ENCODE measurements at places on chromosomes 6 and 20.

GRCh38 chr20:62999580-62999979 is 7.2 kb downstream of the BHLHE23 start:
- no peak for DNase-seq

DNA sequence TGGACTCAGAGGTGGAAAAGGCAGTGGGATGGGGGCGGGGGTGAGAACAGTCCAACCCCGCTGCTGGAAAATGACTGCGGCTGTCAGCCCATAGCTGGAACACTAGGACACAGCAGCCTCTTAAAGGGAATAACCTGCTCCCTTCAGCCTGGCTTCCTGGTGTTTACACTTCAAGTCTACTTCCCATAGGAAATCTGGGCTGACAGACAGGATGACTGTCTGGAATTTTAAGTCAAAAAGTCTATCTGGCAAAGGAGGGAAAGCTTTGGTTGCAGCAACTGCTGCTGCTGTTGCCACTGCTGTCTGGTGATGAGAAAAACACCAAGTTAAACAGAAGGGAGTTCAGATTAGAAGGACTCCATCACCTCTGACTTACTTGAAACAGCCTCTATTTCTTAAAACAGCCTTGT is 44.9 kb downstream of the TNFRSF21 start:
- DNase-seq, result no peak

DNA sequence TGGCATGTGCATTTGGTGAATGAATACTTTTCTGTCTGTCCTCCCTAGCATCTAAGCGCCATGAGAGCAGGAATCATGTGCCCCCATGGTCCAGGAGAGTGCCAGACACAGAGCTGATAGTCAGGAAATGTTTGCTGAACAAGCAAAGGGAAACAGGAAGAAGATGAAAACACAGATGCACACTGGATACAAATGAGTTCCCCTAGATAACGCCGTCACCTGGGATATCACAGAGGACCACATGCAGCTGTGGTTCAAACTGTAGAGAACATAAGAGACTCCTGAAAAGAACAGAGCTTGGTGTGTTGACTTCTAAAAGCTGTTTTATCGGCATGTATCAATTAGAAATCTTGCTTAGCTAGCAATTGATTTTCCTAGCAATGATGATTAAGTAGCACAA is 293.7 kb downstream of the BTBD3 start:
- DNase-seq, result no peak

DNA sequence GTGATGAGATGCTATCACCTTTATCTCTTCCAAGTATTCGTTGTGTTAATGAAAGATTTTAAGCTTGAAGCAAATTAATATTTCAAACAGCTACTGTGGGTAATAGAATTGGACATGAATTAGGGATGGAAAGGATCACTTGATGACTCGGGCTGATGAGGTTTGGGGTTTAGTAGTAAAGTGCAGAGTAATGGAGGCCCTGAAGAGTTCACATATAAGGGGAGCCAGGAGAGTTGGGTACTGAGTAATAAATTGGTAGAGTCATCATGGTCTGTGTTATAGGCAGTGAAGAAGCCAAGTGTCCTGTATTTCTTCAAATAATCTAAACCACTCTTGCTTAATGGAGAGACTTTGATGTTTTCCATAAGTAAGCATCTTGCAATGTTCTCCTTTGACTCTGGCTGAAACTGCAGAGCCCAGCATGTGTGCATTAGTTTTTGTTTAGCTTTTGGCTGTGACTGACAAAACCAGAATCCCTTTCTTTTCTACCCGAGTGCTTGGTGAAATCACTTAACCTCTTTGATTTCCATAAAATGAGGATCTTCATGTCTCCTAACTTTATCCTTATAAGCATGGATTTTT is 57.6 kb downstream of the L3MBTL3 start:
- DNase-seq, result no peak

DNA sequence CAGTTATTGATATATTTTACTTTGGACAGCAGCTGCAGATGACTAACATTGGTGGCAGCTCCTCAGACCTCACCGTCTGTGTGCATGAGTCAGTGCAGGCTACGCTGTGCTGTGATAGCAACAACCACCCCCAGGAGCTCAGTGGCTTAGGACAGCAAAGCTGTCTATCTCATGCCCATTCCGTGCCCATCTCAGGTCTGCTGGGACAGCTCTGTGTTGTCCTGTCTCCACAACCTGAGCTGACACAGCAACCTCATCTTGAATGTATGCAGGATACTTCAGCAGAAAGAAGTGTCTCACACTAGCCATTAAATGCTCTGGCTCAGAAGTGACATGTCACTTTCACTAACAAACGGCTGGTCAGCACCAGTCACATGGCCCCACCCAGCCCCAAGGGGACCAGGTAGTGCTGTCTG is 47.7 kb downstream of the BANF2 start:
- DNase-seq, result peak; percentile 8

DNA sequence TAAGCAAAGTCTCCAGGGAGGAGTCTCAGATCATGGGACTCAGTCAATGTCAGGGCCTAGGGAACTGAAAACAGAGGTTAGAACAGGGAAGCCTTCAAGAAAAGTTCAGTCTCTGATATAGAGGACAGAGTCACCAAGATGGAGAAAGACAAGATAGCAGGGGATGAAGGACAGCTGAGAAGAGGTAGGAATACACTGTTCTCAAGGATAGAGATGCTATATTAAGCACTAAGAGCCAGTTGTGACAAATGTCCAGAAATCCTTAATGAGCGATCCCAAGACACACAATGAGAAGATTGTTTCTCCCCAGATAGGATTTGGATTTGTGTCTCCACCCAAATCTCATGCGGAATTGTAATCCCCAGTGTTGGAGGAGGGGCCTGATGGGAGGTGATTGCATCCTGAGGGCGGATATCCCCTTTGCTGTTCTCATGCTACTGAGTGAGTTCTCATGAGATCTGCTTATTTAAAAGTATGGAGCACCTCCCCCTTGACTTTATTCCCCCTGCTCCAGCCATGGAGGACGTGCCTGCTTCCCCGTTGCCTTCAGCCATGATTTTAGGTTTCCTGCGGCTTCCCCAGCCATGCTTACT is 168.2 kb downstream of the AKAP7 start:
- no peak for DNase-seq

GRCh38 chr20:10398834-10399369 is 35.1 kb downstream of the MKKS start:
- DNase-seq, result no peak

GRCh38 chr6:156438350-156438923 is 338.7 kb upstream of the ARID1B start:
- no peak for DNase-seq

DNA sequence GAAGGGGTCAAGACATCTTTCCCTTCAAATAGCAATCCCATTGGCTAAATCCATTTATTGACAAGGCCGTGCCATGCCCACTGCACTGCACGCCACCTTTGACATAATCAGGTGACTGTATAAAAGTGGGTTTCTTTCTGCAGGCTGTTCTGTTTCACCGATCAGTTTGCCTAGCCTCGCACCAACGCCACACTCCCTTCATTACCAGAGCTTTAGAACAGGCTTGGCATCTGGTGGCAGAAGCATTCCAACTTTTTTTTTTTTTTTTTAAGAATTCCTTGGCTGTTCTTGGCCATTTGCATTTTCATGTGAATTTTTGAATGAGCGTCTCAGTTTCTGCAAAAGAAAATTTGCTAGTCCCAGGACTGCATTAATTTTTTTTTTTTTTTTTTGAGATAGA is 78.1 kb downstream of the PPP1R3G start:
- DNase-seq, result no peak

GRCh38 chr20:63653041-63653973 is at the start of gene STMN3:
TSS of gene STMN3 (minus strand) at chr20:63653424. CDS start at chr20:63653345, 79 bp downstream.
- DNase-seq, result peak; percentile 87

- no peak for DNase-seq
These were observed 7.9 kb downstream of the PHACTR2 start for GRCh38 chr6:143685653-143686052.

DNA sequence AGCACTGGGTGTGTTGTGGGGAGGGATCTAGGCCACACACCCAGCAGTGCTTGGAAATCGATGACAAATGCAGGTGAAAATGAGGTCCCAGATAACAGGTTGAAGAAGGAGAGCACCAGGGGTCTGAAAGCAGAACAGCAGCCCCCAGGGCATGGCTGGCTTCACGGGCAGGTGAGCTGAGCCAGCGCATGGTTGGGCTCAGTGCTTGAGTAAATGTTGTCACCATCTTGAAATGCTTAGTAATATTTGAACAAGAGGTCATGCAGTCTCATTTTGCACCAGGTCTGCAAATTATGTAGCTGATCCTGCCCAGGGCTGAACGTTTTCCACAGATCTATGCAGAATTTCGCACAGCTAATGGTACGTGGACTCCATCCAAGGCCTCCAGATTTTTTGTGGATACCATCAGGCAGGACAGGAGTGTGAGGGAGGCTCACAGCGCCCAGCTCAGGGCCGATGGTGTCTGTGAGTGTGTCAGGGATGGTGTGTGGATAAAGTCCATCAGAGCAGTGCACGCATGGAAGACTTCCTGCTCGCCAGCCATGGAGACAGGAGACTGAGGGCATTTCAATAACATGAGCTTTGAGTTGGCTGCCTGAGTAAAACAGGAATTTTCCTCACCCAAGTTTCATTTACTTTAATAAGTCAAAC is 53.1 kb upstream of the SNX9 start:
- DNase-seq, result peak; percentile 35

DNA sequence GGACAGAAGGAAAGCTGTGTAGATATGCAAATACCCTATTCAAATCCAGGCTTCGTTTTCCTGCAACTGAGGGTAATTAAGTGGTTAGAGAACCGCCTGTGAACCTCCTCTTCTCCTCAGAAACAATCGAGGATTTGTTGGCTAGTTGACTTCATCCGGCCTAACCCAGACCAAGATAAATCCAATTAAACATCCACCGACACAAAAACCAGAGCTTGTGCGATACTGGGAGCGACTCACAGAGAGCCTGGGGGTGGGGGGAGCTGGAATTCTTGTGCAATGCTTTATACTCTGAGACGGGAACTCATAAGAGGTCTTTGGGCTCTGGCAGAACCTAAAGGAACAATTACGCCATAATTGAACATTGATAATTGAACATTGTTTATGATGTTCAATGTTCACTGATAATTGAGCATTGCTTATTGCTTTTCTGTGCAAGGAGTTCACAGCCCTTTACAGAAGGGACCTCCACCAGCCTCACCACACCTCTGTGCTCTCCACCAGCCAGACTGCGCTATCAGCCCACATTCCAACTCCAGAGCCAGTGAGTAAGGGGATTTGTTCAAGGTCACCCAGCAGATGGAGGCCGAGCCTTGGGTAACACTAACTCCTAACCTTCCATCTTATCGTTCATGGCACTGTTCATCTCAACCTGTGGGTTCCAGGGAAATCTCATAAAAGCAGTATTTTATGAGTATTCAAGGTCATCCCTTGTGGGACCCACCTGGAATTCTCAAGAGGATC is 429.6 kb upstream of the JARID2 start:
- DNase-seq, result no peak

DNA sequence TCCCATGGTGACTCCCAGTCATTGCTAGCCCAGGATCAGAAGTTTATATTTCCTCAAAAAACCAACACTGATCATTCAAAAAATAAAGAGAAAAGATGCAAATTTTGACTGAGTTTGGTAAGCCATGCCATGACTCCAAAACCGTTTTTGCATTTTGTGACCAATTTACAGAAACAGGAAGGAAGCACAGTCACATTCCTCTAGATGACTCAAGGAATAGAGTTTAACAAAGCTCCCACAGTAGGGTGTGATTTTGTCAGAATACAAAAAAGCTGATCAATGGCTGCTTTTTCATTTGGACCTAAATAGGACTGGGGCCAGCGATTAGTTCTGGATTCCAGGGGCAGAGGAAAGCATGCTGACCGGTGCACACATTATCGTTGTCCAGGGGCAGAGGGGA is 179.4 kb upstream of the AFDN start:
- no peak for DNase-seq

DNA sequence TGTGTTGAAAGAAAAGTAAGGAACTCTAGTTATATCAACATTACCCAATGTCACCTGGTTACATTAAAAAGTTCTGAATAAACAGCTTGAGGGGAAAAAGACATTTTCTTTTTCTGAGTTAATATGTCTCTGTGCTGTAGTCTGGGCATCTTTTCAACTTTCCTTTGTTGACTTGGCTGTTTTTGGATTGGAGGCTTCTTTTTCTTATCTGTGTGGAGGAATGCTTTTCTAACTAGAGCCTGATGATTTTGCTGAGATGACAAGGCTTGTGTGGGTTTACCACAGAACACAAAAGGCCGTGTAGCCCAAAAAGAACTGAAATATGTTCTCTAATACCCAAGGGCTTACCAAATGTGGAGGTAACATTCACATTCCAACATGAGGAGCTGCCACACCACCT is 161.8 kb downstream of the KCNQ5 start:
- no peak for DNase-seq

DNA sequence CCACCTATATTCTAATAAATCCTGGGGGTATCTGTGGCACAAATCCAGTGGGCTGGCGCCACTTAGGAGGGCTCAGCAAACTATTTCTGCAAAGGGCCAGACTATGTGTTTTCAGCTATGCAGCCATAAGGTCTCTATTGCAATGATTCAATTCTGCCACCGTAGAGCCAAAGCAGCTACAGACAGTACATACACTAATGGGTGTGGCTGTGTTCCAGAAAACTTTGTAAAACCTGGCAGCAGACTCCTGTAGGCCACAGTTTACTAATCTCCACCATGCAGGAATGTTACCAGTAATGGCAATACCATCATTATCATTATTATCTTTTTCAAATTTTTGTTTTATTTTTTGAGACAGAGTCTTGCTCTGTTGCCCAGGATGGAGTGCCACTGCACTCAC is 65.7 kb downstream of the SULF2 start:
- DNase-seq, result no peak

- DNase-seq, result no peak
These were observed 72.4 kb downstream of the ATG5 start for GRCh38 chr6:106253172-106253571.

DNA sequence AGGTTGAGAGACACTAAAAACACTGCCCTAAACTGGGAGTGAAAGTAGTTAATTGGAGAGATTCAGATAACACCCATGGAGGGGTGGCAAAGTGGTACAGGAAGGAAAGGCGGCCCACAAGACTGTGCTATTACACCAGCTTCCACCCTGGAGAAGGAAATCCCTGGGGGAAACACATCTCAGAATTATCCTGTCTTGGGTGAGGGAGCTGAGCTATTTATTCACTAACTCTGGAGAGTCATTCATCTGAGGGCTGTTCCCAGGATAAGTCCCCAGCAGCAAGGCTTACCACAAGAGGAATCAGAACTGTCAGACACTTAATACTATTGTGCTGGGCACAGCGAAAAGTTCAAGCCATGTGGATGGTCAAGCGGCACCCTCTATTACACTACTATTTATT is 9.9 kb downstream of the TBCC start:
- no peak for DNase-seq

GRCh38 chr6:41071501-41071922 is 644 bp downstream of the OARD1 start:
- DNase-seq, result peak; percentile 83

DNA sequence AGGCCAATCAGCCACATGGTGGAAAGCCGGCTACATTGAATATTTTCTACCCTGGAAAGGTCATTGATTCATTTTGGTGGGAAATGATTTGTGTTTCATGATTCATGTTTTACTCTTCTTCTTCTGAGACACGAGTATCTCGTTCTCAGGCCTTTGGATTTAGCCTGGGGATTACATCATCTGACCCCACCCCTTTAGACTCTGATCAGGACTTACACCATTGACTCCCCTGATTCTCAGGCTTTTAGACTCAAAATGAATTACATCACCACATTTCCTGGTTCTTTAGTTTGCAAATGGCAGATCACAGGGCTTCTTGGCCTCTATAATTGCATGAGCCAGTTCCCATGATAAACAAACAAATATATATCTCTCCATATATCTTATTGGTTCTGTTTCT is 228.8 kb downstream of the ADGRG6 start:
- DNase-seq, result no peak

- no peak for DNase-seq
These were observed 17.9 kb upstream of the SIRPB1 start for GRCh38 chr20:1637755-1638154.

All from activated CD4-positive, alpha-beta T cell treated with anti-CD3 and anti-CD28 coated beads for 36 hours (primary cell).